CD8-positive, alpha-beta memory T cell (primary cell): ENCODE measurements at places on chromosomes 16 and 17. TPM values are rescaled to one million over a fixed set of nuclear protein-coding genes. Genes with fewer than 3 reads are reported as not detected.

KRTAP9-6 gene
- polyA plus RNA-seq, result not detected

ABCC11 gene
- polyA plus RNA-seq, result not detected

TMEM219 gene
- polyA plus RNA-seq, result 168 TPM

PTX4 gene
- not detected for polyA plus RNA-seq

AURKB gene
- 0.63 TPM for polyA plus RNA-seq

TAC4 gene
- polyA plus RNA-seq, result not detected

GRCh38 chr17:979212-979538 lies 401 bp downstream of the NXN start:
- no peak for DNase-seq

DNA sequence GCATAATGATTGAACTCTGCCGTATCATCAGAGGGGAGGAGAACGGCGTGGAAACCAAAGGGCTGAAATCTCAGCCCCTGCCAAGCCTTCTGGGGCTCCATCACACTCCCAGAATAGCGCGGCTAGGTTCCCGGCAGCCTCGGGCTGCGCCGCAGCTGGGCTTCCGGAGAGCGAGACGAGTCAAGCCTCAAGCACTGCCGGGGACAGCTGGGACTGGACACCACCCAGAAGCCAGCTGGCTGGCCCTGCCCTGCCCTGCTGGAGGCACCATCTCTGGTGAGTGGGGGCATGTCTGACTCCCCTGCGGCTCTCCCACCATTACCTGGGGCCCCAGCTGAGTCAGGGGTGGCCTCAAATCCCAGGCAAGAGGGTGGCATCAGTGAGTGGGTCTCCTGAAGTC lies 7.2 kb upstream of the GPRC5C start:
- no peak for DNase-seq

DNA sequence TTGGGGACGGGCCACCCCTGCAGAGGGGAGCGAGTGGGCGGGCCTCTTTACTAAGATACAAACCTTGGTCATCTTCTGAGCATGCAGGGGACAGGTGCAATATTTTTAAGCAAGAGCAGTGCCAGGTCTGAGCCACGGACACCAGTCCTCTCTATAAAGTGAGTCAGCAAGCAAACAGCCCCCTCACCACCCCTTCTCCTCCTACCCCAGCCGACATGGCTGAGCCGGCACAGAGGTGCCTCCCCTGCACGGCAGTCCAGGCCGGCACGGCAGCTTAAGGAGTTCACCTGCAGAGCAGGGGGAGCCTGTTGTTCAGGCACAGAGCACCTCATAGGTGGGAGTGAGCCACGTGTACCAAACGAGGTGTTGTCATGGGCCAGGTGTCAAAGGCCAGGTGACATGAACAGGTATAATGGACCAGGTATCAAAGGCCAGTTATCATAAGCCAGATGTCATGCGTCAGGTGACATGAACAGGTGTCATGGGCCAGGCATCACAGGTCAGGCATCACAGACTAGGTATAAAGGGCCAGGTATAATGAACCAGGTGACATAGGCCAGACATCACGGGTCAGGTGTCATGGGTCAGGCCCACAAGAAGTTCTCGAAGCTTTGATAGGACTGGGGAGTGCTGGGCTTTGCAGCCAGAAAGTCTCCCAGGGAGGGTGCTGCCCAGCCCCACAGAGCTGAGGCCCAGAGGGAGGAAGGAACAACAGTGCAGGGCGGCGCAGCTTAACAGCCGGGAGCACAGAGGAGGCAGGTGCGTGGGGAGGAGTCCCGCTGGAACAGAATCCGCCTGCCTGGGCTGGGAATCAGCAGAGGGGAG lies 42.6 kb upstream of the ZNF469 start:
- peak; percentile 35 for DNase-seq

GRCh38 chr16:59192551-59193199 lies 458.6 kb upstream of the GOT2 start:
- no peak for DNase-seq

DNA sequence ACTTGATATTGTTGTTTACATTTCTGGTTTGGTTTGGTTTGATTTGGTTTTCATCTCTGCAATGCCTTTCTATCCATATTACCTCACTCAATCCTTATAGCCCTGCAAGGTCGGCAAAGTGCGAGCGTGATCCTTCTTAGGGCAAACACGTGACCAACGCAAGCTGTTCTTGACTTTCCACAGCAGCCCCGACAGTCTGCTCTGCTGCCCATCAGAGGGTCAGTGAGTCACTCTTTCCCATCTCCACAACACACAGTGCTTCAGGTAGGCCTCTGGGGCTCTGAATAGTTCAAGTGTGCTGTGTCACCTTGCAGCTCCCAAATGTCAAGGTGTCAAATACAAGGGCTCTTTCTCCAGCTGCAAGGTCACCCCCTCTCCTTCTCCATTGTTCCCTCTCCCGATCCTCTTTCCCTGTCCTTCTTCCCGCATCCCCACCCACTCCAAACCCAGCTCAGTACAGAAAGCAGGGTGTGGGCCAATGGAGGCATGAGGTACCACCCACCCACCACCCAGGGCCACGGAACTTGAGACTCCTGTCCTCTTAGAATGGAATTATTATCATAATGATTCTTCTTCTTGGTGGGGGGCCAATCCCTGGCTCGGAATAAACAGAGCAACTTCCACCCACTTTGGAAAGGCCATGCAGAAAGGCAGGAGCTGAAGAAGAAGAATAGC lies 139.7 kb downstream of the SLC39A11 start:
- DNase-seq, result no peak

- DNase-seq, result no peak
Measured at GRCh38 chr16:531494-532125, 4.1 kb downstream of the CAPN15 start.

DNA sequence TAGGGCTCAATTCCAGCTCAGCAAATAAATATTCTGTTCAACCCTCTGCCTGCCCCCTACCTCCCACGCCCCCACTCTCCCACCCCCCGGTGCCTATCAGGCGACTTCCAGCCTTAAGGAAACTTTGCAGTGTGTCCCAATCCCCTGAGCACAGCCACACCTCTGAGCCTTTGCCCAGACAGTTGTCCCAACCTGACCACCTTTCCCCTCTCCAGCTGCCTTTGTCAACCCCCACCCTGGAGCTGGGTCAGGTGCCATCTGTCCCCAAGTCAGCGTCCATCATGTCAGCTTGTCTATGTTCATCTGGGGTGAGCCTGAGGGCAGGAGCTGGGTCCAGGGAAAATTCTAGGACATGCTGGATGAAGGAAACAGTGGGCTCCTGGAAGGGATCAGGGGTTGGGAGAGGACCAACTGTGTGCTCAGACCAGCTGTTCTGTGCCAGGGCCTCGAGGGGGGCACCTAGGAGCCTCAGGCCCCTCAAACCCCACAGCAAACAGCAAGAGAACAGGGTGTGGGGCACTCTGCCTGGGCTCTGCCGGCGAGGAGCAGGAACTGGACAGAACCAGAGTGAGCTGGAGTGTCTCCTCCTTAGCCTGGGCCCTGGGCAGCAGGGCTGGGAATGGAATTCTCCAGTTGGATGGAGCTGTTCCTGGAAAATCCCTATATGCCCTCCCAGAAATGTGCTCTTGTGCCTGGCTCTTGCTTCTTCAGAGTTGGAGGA lies 17.8 kb downstream of the CDH16 start:
- DNase-seq, result peak; percentile 2

DNA sequence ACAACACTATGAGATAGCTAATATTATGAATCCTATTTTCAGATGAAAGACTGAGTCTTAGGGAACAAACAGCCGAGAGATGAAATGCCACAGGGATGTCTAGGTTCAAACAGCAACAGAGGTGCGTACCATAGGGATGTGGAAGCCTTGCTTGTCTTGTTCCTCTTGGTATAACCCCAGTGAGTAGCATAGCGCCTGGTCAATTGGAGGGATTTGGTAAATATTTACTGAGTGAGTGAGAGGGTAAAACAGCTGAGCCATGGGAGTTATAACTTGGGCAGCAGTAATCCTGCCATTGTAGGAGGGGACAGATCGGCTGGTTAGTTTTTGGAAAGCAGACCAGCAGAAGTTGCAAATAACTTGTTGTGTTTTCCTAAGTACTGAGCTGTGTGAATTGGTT lies 80.2 kb downstream of the WWOX start:
- DNase-seq, result no peak

DNA sequence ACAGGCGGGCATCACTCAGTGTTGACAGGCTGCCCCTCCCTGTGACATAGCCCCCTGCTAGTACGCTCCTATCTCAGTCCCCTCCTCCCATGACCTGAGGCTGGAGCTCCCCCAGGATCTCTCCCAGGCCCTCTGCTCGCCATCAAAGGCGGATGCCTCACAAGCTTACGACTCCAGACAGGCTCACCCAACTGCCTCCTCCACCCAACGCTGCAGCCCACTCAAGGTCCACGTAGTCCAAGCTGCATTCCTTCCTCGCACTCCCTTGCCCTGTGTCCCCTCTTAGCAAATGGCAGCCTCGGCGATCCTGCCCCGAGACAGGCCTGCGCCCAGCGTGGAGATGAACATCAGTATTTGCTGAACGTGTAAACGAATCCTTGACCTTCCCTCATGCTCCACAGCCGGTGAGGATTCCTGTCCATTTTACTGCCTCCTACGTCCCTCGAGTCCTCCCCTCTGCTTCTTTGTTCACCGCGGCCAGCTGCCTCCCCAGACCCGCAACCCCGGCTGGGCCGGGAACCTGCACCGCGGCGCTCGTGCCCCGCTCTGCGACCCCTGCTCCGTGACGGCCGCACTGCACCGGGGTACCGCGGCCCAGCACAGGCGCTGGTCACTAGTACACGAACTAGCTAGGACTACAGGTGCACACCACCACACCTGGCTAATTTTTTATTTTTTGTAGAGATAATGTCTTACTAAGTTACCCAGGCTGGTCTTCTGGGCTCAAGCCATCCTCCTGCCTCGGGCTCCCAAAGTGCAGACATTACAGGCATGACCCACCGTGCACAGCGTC lies 838 bp upstream of the TMEM97 start:
- no peak for DNase-seq

- no peak for DNase-seq
Measured at GRCh38 chr16:56353054-56353921, 72.1 kb downstream of the AMFR start.

- peak; percentile 60 for DNase-seq
Measured at GRCh38 chr17:35022536-35023063, 40.9 kb downstream of the RFFL start.

GRCh38 chr17:17492085-17492484 lies 4.1 kb downstream of the RASD1 start:
- DNase-seq, result no peak

DNA sequence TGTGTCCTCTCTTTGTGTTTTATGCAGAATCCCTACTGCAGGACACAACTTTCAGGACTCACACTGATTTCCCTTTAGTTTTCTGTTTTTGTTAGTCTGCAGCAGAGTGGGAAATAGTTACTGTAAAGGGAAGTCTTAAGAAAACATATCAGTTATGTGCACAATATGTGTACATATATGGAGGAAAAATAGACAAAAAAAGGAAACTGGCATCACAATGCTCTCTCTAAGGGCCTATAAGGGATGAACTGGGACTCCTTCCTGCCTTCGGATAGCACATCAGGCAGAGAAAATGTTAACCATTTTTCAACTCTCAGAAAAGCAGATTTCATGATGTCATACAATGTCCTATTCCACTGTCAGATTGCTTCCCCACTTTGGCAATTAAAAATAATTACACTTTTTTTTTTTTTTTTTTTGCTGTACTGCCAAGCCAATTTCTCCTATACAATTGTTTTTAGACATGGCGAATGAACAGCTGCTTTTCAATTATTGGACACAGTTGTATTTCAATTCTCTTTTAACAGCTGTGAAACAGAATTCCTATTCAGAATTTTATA lies 112.5 kb upstream of the KCNJ16 start:
- no peak for DNase-seq

GRCh38 chr16:66378741-66379570 lies 12.5 kb downstream of the CDH5 start:
- DNase-seq, result no peak

GRCh38 chr17:44758414-44759085 lies at the start of gene ADAM11:
ADAM11 (plus strand) TSS chr17:44758988; CDS start chr17:44759200, 212 bp downstream.
- no peak for DNase-seq

DNA sequence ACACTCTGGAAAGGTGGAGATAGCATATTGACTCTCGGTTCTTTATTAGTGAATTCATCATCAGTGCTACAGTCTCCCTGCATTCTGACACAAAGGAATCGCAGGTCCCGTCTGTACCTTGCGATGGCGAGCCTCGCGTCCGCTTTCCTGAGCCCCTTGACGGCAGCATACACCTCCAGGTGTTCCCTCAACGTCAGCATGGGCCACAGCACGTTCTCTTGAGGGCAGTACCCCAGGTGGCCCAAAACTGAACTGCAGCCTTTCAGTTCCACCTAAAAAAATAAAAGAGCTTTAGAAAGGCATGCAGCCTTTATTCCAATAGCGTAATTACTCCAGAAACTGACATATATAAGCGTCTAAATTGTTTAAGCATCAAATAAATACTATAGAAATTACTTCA lies 24.2 kb upstream of the ABCA9 start:
- DNase-seq, result no peak

- no peak for DNase-seq
Measured at GRCh38 chr16:72131036-72131435, 37.4 kb downstream of the DHX38 start.

DNA sequence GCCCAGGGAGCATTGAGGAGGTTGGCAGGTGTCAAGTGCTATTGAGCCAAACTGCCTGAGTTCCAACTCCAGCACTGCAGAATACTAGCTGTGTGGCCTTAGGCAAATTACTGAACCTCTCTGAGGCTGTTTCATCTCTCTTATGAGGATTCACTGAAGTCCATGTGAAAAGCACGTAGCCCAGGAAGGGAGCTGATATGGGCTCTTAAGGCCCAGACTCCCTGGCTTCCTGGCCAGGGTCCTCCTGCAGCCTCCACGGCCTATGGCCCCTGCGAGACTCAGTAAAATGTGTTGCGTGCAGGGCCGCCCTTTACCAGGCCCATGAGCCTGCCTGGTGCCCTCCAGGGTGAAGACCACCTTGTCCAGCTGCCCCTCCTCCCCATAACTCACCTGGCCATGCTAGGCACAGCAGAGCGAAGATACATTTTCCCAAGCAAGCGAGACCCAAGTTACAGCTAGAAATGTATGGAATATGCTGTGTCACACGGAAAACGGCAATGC lies 133.7 kb upstream of the TNRC6C start:
- no peak for DNase-seq

DNA sequence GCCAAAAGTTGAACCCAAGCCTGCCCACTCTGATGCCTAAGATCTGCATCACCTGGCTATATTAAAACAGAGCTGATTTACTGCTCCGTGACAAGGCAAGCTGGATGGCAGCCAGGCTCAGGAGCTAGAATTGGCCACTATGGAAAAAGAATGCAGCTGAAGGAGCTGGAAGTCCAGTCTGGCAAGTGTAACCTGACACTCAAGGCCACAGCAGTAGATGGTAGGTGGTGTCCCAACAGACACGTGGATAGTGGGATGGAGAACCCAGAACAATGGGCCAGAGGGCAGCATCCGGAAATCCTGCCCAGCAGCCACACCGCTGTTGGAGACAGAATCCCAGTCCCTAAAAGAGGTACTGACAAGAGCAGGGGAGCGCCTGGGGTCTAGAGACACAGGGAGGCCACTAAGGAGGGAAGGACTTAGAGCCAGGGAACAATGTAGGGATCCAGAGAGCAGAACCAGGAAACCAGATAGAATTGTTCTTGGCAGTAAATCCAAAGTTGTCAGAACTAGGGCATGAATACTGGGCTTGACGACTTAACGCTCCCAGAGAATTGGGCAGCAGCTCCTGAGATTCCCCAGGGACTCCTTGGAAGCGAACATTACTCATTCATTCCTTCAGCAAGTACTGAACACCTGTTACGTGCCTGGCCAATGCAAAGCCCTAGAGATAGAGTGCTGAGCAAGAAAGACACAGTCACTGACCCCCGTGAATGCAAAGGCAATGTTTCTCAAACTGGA lies 85.7 kb downstream of the CDYL2 start:
- DNase-seq, result no peak
